ENCODE measurements at places on chromosomes 16 and 17.
A peak's percentile ranks its signal among the peaks of the same experiment; 100 is the strongest.

- DNase-seq = no peak
Measured at GRCh38 chr17:47879028-47879585, 16.9 kb upstream of the SP2 start.

DNA sequence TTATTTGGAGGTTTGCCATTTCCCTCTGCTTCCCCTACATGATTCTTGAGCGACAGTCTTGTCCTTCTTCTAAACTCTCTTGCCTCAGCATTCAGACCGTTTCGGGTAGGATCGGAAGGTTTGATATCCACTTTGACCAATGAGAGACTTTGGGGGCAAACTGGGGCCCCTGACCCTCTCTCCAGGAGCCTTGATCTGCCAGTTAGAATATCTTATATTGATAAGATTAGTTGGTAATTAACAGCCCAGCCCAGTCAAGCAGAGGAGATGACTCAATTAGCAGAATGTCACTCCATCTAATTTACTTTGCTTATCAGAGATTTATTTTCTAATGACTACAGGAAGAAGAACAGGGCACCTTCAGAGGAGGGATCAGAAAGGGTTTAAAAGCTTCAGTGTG, 532.8 kb downstream of the XYLT1 start:
- no peak for DNase-seq

- DNase-seq = no peak
Measured at GRCh38 chr17:41419716-41420115, 4.7 kb downstream of the KRT37 start.

DNA sequence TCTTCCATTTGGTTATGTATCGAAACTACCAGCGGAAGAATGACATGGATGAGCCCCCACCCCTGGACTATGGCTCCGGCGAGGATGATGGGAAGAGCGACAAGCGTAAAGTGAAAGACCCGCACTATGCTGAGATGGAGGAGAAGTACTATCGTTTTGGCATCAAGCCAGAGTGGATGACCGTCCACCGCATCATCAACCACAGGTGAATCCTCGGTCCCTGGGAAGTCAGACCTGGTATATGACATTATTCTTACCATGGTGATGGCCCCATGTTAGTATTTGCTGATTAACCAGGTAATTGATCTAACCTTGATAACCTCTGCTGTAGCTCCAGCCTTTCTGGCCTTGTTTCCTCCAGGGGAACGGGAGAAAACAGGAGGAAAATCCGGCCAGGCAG, 8.5 kb downstream of the CHD3 start:
- DNase-seq = no peak

- DNase-seq = no peak
Measured at GRCh38 chr16:84449156-84450140, 55.0 kb downstream of the MEAK7 start.

GRCh38 chr16:48053418-48053745, 102.4 kb downstream of the ABCC12 start:
- no peak for DNase-seq

DNA sequence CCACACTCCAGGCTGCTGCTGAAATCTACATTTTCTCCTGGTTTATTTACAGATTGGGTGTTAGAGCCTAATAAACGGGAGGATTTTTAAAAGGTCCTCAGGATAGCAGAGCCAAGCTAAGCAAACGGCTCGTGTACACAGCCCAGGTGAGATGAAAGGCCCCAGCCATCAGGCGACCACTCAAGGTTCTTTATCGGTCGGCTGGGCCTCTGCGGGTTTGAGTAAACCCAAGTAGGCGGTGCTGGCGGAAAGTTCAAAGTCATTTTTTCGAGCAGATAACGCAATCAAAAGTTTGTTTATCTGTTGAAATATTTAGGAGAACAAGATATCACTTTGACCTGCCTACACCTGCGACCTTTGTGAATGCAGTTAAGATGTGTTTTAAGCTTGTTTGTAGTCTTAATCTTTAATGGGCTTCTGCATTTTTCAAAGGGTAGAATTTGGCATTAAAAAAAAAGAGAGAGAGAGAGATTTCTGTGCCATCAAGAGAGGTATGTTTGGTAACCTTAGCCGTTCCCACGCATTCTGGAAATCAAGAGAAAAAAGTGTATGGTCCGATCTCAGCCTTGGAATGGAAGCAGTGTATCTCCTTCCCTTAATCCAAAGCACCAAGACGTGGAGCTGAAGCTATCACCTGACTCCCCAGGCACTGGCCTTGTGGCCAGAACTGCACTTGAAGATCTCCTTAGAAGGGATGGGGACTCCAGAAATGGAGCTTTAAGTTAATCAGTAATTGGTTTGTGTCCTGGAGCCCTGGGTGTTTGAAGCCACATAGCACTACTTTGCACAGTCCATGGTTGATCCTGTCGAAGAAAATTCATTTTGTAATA, 301.7 kb upstream of the IRX5 start:
- no peak for DNase-seq

GRCh38 chr16:84746875-84747274, 47.1 kb downstream of the USP10 start:
- no peak for DNase-seq

- no peak for DNase-seq
Measured at GRCh38 chr16:31505483-31505882, 2.7 kb downstream of the RUSF1 start.

DNA sequence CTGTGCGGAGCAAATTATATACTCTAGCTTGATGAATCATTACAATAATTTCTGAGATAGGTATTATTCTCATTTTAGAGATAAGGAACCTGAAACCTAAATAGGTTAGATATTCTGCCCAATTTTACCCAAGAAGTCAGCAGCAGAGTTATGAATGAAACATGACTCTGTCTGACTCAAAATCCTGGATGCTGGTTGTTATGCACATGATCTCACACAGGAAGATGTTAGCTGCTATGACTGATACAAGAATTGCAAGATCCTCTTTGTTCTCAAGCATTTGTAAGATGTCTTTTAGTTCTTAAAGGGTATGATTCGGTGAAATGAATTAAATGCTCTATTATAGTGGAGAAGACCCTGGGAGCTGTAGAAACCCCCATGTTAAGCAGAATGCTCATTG, 447.8 kb downstream of the KIF2B start:
- no peak for DNase-seq

GRCh38 chr17:28472871-28473497, 460 bp upstream of the SLC13A2 start:
- DNase-seq = no peak

GRCh38 chr16:15954814-15955151, 5.4 kb downstream of the ABCC1 start:
- no peak for DNase-seq

DNA sequence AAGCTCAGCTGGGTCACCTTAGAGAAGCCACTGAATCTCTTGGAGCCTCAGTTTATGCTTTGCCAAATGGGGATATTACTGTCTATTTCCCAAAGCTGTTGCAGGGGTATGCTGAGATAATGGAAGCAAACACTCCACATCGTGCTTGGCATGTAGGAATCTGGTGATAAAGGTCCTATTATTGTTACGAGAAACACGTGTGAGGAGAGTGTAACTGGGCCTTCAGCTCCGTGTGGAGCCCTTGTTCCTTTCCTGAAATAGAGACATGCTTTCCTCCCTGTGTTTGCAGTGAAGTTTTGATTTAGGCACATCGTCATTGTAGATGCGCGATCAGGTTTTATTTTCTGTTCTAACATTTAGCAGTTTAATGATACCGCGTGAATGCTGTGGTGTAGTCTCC, 292.4 kb downstream of the CPPED1 start:
- DNase-seq = no peak

- no peak for DNase-seq
Measured at GRCh38 chr16:66228792-66229191, 137.7 kb upstream of the CDH5 start.

- peak; percentile 57 for DNase-seq
Measured at GRCh38 chr17:62778990-62779681, 29.0 kb downstream of the MARCHF10 start.

GRCh38 chr16:14109077-14109775, 38.1 kb downstream of the MRTFB start:
- no peak for DNase-seq

- no peak for DNase-seq
Measured at GRCh38 chr17:57455063-57455914, 199.0 kb downstream of the MSI2 start.

DNA sequence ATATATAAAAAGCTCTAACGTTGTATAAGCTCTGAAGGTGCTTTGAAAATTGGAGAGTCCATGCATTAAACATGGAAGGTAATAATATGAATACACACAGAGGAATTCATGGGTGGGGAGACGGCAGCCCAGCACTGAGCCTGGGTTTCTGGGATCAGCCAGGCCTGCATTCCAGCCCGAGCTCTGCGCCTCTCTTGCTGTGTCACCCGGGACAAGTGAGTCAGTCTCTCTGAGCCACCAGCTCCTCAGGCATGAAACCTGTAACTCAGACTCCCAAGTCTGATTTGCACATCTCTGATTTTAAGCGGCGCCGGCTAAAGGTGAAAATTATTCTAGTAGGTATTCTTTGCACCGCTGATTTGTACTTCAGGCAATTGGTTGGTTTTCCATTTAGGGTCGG, 238.8 kb downstream of the MRTFB start:
- no peak for DNase-seq

GRCh38 chr16:72959301-72959996, 88.5 kb downstream of the ZFHX3 start:
- no peak for DNase-seq

GRCh38 chr17:11852912-11853311, 144.4 kb downstream of the ZNF18 start:
- DNase-seq = no peak

- no peak for DNase-seq
Measured at GRCh38 chr16:85098565-85098964, 13.7 kb downstream of the CIBAR2 start.

All from NCI-H1092 (cell line).